ENCODE measurements at places on chromosomes 12 and 14.

GRCh38 chr12:131830335-131830913, 2.2 kb downstream of the MMP17 start:
- DNase-seq, result peak; percentile 47

- DNase-seq, result no peak
Observed at GRCh38 chr14:44962334-44963043, 499 bp downstream of the TOGARAM1 start.

DNA sequence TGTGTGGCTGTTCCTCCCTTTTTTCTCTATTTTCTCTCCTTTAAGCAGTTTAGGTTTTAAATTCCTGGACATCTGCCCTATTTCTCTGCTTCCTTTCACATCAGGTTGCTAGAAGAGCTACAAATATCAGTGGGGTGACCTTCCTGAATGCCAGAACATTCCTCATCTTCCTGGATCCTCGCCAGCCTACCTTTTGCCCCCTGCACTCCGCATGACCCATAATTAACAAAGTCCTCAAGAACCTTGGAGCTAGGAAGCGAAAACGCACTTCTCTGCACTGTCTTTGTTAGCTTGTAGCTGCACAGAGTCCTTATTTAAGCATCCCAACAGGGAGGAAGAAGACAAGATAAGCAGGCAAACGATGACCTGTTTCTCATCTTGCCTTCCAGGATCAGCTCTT, 30.5 kb downstream of the VDR start:
- DNase-seq, result no peak

GRCh38 chr12:34097213-34097612, 74.9 kb downstream of the ALG10 start:
- no peak for DNase-seq

GRCh38 chr14:57182760-57183503, 85.8 kb downstream of the EXOC5 start:
- DNase-seq, result no peak

GRCh38 chr12:98738539-98738938, 93.4 kb downstream of the APAF1 start:
- DNase-seq, result no peak

DNA sequence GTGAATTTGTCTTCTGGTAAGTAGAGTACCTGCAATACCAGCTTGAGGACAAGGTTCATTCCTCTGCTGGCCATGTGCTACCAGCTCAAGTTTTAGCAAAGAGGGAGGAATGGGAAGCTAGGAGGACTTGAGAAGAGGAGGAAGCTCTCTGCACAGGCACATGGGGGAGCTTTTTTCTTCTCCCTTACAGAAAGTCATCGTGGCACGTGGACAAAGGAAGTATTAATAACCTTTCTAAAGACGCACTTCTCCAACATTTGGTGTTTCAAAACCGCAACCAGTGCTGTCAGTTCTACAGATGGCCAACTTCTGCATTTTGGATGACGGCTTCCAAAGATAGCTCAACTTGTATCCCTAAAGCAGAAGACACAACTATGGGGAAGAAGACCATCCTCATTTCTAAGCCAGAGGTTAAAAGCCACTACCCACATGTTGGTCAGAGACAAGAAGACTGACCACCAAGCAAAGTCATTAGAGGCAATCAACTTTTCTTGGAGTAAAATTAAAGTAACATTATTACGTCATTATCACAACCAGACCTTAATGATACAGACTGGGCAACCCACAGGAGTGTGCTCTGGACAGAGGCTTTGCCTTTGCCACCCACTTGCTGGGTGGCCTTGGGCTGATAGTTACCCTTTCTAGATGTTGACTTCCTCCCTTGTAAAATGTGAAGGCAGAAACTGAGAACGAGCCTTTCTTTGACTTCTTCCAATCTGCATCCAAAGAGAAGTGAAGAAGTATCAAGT, 12.3 kb upstream of the TMED10 start:
- no peak for DNase-seq

- no peak for DNase-seq
Observed at GRCh38 chr12:102806110-102806509, 110.9 kb downstream of the PAH start.

DNA sequence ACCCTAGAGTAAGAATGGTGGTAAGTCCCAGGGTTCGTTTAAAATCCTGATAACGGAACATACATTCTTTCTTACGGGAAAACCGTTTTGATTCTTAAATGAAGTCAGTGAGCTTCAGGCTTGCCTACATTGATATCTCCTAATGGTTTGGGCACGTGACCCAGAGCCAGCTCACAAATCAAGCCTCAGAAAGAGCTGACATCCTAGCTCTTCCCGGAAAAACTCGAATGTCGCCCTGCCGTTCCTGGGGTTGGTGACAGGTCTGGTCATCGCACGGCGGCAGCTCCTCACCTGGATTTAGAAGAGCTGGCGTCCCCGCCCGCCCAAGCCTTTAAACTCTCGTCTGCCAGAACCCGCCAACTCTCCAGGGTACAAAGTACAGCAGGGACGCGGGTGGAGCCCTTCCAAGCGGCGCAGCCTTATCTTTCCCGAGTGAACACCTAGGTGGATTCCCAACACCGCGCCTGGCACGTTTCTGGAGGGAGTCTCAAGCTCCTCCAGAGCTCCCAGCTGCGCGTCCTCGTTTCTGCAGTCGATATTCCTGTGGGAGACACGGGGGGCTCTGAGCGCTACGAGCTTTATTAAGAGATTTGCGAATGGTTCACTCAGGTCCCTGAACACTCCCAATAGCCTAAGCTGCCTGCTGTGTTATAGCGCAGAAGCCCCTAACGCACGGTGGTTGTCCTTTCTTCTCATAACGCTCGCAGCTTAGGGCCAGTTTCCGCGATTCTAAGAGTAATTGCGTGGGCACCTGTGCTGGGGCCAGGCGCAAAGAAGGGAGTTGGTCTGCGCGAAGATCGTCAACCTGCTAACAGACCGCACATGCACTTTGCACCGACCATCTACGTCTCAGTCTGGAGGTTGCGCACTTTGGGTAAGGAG, at the start of gene SSTR1:
Gene SSTR1, plus strand, starts transcription at position 169 of the 882 bp plus-strand sequence. CDS start 1,486 bp downstream, outside the sequence.
- DNase-seq, result no peak

GRCh38 chr12:132546647-132547046, 56.7 kb downstream of the FBRSL1 start:
- no peak for DNase-seq

- DNase-seq, result no peak
Observed at GRCh38 chr14:56121816-56122215, 3.6 kb downstream of the PELI2 start.

DNA sequence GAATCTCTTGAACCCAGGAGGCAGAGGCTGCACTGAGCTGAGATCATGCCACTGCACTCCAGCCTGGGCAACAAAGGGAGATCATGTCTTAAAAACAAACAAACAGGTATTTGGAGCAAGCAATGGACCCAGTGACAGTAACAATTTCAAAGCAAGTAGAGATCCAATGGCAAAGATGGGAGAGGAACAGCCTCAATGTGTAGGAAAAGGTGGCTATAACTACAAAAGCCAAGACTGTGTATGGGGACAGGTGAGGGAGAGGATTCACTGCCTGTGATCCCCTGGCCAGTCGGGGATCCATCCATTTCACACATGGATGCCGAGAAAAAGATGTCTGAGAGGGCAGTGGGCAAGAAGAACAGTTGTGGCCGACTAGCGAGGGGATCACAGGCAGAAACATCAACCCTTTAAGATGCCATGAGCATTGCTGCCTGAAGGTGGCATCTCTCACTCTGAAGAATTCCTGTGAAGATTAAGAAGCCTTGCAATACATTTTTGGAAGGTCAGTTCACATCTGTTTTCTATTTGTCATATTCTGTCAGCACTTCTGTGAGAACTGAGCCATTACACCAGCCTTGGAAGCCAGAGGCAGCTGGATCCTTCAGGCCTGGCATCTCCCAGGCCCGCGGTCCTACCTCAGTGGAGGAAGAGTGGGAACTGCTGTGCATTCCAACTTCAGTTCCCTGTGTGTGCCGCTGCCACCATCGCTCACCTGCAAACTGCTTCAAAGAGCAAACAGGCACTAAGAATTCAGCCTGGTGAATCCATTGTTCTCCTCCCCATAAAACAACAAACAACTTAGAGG, 54.5 kb upstream of the FRS2 start:
- no peak for DNase-seq

GRCh38 chr12:108304633-108305032, 34.5 kb downstream of the CMKLR1 start:
- no peak for DNase-seq

- no peak for DNase-seq
Observed at GRCh38 chr14:24996930-24997725, 52.8 kb downstream of the STXBP6 start.

- DNase-seq, result no peak
Observed at GRCh38 chr14:52339262-52339661, 25.1 kb downstream of the PTGER2 start.
